GM23338 (cell line): ENCODE measurements at places on chromosomes 12 and 14. TPM values are rescaled to one million over a fixed set of nuclear protein-coding genes. Genes with fewer than 3 reads are reported as not detected.

DNA sequence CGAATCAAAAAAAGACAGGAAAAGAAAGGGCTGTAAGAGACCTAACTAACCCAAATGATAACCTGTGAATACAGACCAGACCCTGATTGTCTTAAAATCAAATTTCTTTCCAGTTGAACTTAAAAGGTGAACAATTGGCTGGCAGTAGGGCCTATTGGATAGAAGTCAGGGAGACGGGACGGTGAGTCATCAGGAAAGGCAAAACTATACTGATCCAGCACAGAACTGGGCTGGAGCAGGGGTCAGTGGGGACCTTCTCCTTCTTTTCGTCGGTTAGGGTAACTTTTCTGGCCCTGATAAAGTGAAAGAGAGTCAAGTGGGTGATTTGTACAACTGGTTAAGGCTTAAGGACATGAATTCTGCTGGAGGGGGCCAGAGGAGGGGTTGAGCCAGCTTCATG is 84.9 kb upstream of the OTX2 start:
- peaks cover 85% of the 10 kb centered on the region for H3K27me3 ChIP-seq
- H3K36me3 ChIP-seq, result no peaks in the 10 kb centered on the region
- H3K4me3 ChIP-seq, result peak overlapping the region; percentile 5; the same call in 1 of the 2 replicates
- DNase-seq, result peak; percentile 41

- peaks cover 25% of the 10 kb centered on the region for H3K4me1 ChIP-seq
- no peaks in the 10 kb centered on the region for H3K36me3 ChIP-seq
- DNase-seq, result peak; percentile 77
- H3K4me3 ChIP-seq, result no peak overlapping the region
Observed at GRCh38 chr12:112112409-112113133, 4.0 kb upstream of the NAA25 start.

DNA sequence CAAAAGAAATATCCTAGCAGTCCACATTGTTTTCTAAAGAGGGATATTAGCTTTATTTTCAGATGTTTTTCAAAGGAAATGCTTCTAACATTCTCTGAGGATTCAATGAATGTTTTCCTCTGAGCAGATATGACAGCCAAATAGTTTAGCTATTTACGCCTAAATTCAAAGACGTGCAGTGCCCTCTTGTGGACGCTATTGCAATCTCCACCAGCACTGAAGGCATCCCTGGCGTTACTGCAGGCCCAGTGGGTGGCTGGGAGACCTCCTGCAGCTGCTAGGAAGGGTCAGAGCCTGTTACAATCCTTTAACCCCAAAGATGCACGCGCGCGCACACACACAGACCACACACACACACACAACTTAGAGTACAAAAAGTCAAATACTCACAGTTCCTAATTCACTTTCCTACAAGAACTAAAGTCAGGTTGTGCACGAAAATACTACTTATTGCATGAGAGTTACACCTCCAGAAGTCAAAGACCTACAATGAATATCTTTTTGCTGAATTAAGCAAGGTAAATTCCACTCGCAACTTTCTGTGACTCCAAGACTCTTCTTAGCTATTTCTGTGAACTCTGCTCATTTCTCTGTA is 589.3 kb upstream of the TMEM132C start:
- no peaks in the 10 kb centered on the region for H3K36me3 ChIP-seq
- H3K27me3 ChIP-seq, result no peaks in the 10 kb centered on the region
- H3K4me3 ChIP-seq, result no peak overlapping the region
- DNase-seq, result peak; percentile 88
- H3K27ac ChIP-seq, result no peak overlapping the region
- H3K4me1 ChIP-seq, result no peaks in the 10 kb centered on the region

DNA sequence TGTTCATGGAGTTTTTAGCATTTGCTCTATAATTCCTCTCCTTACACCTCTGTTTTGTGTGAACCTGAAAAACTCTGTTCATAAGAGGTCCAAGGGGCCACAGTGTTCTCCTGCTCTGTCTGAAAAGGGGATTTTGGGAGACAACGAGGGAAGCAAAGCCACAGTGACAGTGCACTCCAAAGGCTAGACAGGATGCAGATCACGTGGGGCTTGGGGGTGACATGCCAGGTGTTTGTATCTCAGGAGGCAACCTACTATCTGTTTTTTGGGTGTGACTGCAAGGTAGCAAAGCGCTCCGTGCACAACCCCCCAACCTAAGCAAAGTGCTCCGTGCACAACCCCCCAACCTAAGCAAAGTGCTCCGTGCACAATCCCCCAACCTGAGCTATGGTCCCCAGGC is 5.1 kb upstream of the CHD4 start:
- 0 out of 2 replicates have a peak overlapping the region, but pooled peaks have one; percentile 32 for H3K27ac ChIP-seq
- peaks cover 31% of the 10 kb centered on the region for H3K4me1 ChIP-seq
- no peaks in the 10 kb centered on the region for H3K36me3 ChIP-seq
- DNase-seq, result no peak
- H3K27me3 ChIP-seq, result no peaks in the 10 kb centered on the region

The C14orf132 gene
- total RNA-seq, result 15.1 and 16.2 TPM in 2 replicates
